HFF-Myc (cell line): ENCODE measurements at places on chromosomes 6 and 20.

DNA sequence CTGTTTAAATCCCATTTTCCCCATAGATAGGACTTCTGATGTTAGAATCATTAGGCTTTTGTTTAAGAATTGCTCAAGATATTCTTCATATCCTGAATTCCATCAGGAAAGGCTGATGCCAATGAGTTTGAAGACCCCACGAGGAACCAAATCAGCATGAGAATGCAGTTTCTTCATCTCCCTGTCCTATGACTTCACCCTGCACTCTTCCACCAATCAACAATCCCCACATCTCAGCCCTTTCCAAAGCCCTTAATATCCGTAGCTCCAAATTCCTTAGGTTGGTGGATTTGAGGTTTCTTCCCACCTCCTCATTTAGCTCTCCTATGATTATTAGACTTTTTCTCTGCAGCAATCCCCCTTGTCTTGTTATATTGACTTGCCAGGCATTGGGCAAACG lies 88.3 kb upstream of the PRND start:
- no peak for DNase-seq

DNA sequence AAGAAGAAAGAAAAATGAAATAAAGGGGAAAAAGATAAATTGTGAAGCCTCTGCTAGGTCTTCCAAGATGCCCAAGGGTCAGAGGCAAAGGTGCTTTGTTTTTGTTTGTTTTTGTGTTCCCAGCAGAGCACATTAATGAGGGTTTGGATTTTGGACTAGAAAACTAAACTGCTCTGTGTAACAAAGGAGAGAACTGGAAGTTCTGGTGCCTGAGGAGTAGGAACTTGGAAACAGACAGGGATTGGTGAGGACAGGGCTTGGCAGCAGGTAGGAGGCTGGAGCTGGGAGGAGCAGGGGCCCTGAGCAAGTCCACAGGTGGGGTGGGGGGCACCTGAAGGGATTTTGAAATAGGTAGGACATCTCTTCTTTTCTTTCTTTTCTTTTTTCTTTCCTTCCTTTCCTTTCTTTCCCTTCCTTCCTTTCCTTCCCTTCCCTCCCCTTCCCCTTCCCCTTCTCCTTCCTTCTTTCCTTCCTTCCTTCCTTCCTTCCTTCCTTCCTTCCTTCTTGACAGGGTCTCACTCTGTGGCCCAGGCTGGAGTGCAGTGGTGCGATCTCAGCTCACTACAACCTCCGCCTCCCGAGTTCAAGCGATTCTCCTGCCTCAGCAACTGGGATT lies 15.3 kb upstream of the ABRACL start:
- no peak for DNase-seq

DNA sequence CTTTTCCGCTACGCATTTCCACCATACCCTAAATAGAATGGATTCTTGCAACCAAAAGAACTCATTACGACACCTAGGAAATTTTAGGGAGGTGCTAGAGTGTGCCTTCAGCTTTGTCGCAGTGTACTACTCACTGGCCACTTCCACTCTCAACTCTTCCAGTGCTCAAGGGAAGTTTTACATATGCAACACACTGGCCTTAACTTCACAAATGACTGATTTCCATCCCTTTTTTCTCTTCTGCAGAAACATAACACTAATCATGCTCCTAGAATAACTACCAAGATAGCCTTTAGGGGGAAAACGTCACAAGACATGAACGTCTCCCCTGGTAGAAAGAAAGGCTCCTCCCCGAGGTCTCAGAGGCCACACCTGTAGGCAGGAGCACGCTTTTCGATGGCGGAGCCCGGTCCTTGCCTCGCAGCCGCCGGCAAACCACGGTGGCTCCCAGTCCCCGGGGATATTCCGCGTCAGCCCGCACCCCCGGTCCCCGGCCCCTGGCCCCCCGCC lies 584 bp downstream of the LYRM4 start:
- peak; percentile 29 for DNase-seq

DNA sequence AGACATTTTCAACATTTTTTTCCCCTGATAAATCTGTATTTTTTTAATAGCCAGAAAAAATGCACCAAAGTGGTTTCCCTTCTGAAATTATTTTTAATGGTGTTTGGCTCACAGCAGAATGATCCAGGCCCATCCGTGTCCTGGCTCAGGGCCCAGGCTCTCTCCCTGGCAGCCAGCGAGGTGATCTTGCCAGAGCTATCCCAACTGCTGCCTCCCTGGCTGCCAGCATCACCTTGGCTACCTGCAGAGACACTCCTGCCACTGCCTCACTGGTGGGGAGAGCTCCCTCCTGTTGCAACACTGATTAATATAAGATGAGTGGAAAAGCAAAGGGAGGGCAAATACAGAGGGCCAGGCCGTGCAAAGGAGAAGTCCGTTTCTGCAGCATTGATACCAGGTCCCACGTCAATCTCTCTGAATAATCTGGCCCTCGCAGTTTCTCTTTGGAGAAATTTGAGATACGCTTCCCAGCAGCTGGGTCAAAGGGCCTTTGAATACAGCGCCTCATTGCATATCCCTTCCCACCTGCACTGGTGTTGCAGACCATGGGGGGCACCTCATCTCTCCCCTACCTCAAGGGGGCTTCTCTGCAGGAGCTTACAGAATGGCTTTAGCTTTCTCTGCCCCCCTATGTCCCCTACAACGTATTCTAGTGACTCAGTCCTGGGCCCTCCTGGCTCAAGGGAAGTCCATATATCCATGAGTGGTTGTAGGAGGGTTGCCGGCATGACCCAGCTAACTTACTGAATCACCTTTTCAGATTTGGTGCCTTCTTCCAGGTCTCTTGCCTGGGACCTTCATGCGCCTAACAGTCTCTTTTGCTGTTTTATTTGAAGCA lies 12.8 kb upstream of the DSTN start:
- no peak for DNase-seq

GRCh38 chr6:11404838-11405237 lies 132.7 kb upstream of the TMEM170B start:
- DNase-seq, result no peak

- DNase-seq, result peak; percentile 76
These were observed 612.3 kb downstream of the UTRN start for GRCh38 chr6:144897441-144897921.

DNA sequence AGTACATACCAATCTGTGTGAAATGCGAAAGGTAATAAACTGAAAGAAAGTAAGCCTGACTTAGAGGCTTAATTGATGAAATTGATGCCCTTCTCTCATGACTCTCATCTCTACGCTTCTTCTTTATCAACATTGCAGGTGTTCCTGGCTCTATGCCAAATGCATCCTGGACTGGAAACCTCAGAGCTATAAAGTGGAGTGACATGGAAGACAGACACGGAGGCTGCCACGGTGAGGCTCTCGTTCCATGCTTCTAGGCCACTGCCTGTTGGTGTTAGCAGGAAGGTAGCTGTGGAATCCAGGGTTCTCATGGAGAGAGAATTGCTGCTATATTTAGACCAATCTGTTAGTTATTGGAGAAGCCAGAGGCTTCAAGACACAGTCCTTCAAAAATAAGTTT lies 73.2 kb downstream of the C6orf52 start:
- no peak for DNase-seq

DNA sequence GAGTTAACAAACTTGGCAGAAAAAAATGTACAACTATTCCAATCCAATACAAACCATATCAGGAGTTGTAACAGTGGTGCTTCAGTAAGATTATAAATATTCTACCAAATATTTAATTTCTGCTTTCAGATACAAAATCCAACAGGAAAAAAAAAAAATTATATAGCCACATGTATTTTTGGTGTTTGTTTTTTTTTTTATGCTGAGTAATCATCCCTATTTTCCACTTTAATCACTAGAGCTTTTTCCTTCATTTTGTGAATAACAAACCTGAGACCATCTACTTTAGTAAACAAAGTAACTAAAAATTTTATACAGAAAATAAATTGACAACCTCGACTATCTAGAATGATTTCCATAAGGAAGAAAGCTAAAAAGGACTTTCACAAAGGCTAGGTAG lies 36.2 kb downstream of the MMS22L start:
- DNase-seq, result no peak

DNA sequence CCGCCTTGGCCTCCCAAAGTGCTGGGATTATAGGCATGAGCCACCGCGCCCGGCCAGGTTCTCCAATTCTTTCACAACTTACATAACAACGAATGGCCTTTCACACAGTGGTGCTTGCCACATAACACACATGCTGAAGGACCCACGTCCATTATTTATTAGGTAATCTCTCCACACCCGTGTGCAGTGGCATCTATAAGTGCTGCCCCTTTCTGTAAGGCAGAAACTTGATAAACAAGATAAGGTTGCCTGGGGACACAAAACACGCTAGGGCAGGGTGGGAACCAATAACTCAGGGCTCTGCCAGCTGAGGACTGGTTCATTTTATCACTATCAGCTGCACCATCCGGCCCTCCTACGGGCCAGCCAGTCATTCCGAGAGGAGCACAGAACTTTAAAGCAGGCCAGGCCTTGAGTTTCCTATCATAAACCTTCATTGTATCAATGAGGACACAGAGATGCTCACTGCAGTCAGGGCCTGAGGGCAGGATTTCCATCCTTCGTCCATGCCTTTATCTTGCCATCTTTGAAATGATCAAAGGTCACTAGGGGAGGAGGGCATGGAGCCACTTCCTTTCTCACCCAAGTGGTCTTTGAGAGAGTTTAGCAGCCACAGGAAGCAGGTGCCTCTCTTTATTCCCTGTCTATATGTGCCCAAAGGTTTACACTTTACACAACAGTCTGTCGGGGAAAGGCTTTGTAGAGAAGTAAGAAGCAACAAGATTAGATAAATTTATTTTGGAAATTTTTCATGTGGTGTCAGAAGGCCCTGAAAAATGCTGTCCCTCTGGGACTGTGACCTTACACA lies 37.6 kb downstream of the GPLD1 start:
- no peak for DNase-seq

GRCh38 chr20:10179574-10180298 lies 38.9 kb upstream of the SNAP25 start:
- DNase-seq, result no peak

GRCh38 chr20:32191422-32191821 lies 16.1 kb downstream of the PLAGL2 start:
- DNase-seq, result no peak

GRCh38 chr6:51261691-51262090 lies 443.0 kb downstream of the TFAP2B start:
- no peak for DNase-seq

DNA sequence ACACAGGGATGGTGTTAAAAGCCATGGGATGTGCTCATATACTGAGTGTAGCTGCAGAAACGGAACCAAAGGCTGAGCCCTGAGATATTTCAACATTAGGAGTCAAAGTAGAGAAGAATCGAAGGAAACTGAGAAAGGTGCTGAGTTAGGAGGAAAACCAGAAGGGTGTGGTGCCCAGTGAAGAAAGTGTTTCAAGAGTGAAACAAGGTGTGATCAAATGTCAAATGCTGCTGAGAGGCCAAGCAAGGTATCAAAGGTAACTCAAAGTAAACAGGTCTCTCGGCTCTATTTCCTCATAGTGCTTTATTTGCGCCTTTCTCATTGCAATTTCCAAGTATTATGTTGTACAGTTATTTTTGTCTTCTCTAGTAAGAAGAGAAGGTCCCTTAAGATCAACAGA lies 94.1 kb downstream of the PRDM1 start:
- DNase-seq, result no peak

- no peak for DNase-seq
These were observed 30.3 kb downstream of the KIF13A start for GRCh38 chr6:17957086-17957485.

DNA sequence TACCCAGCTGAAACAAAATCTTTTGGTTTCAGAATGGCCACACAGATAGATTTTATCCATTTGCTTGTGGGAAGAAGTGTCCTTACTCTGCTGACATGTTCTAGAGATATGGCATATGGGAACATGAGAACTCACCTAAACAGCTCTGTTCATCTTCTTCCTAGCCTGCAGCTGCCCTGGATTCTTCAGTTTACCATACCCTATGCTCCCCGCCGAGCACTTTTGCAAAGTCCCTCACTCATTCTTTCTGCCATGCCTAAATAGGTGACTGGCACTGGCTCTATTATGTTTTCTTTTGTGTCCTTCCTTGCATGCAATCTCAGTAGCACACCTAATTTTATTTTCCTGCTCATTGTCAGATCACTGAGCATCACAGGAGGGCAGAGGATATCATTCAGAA lies 293.7 kb upstream of the RSPO3 start:
- no peak for DNase-seq

GRCh38 chr6:159149641-159150040 lies 19.6 kb upstream of the FNDC1 start:
- DNase-seq, result no peak

DNA sequence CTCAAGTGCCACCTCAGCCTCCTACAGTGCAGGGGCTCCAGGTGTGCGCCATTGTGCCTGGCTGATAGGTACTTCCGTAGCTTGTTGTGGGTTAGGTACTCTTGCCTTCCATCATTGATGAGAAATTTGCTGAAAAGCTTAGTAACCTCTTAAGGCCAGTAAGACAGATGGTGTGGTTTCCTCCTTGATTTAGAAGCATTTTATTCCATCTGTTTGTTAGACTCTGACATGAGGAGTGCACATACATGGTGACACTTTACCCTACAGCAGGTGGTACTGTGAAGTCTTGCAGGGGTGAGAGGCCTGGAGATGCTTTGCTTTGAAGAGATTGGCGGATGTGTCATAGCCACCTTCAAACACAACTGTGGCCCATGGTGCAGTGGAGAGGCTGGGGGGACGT lies 14.8 kb upstream of the MTG2 start:
- no peak for DNase-seq

DNA sequence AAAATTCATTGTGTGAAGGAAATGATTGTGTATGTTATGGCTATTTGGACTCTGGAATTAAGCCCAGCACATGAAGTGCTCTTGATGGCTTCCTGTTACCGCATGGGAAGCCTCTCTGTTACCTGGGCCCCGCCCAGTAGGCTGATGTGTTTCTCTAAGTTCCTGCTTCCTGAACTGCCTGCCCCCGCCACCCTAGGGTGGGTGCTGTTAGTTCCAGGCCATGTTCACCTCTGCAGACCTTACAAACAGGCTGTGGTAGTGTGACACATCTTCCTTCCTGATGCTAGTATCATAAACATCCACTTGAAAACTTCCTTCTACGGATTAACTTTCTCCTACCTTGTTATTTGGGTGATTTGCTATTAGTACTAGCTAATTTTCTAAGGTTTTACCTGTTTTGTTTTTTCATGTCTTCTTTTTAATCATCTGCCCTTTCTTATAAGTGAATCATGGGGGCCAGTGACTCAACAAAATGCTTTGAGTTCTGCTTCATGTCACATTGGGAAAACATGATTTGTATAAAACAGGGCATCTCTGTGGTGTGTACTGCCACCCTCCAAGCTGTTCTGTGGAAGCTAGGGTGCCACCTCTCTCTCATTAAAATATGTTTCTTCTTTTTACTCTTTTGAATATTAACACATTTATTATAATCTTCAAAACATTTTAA lies 40.6 kb downstream of the SH3BGRL2 start:
- DNase-seq, result no peak
